ENCODE measurements at places on chromosomes 12 and 14.

DNA sequence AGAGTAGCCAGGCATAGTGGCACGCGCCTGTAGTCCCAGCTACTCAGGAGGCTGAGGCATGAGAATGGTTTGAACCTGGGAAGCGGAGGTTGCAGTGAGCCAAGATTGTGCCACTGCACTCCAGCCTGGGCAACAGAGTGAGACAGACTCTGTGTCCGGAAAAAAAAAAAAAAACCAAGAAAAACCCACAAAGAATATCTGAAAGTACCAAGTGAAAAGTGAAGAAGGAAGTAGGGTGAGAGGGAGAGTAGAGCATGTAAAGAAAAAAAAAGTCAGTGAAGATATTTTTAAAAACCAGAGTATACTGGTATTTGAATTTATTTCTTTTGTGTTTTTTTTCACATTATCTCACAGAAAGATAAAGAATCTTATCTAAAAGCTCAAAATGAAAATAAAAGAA, 43.3 kb upstream of the ISM2 start:
- no peak for DNase-seq

DNA sequence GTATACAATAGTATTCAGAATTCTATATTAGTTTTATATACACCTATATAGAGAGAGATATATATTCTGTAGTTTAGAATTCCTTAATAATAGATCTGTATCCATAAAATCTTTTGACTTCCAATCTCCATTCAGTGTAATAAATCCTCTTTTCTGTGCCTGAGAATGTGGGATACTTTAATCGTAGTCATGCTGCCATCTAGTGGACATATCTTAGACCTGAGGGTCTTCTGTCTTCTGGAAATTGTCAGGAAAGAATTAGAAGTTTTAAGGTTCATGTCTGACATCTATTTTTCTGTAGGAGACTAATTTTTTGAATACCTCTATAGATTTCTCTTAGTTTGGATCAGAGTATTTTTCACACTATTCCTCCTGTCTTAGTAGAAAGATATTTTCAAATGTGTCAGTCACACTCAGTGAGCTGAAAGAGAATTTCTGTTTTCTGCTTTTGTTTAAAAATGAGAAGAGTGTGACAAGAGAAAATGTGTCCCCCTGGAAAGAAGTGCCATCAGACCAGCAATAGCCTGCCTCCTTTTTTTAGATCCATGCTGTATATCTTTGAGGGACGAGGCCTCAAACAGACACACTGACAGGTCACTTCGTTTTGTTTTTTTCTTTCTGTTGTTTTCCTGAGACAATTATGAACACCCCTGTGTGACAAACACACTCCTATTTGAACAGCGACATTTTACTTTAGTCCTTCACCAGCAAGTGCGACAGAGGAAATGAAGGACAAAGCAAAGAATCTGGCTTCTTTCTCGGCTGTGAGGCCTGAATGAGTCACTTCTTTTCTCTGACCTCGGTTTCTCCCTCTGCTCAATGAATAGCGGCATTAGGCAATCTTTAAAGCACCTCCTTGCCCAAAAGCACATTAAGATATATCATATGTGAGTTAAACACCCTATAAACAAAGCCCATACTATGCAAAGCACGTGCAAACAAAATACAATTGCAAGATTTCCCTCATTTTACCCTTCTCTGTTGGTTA, 96.3 kb downstream of the GALC start:
- peak; percentile 17 for DNase-seq

DNA sequence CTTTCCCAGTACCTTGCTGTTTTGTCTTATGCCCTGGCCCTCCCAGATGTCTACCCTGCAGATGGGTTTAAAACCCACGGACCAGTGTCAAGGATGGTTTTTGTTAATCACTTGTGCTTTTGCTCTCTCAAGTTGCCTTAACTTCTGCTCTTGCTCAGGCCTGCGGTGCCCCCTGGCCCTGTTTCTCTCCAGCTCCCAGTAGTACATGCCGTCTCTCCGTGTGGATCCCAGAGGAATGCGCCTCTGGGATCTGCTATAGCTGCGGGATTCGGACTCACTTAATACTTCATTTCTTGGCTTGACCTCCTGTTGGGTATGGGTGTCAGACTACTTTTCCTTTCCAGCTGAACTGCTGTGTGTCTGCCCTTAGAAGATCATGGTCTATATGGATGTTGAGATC, 14.5 kb downstream of the PLEKHG3 start:
- no peak for DNase-seq

DNA sequence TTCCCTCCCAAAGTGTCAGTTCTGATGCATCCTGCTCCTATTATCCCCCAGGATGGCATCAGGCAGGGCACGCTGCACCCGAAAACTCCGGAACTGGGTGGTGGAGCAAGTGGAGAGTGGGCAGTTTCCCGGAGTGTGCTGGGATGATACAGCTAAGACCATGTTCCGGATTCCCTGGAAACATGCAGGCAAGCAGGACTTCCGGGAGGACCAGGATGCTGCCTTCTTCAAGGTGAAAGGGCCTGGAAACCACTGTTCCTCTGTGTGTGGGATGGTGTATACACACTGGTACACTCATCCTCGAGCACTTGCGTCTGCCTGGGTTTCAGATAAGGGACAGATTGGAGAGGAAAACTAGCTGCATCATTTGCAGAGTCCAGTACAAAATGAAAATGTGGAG, 1.0 kb downstream of the IRF9 start:
- DNase-seq: no peak

- no peak for DNase-seq
Measured at GRCh38 chr14:99773521-99774497, 19.4 kb upstream of the EML1 start.

- DNase-seq: no peak
Measured at GRCh38 chr12:99552022-99552421, 95.5 kb upstream of the GARIN6 start.

GRCh38 chr12:25249931-25250738, 594 bp downstream of the KRAS start:
- peak; percentile 55 for DNase-seq

GRCh38 chr12:3496957-3497356, 6.0 kb downstream of the PRMT8 start:
- DNase-seq: no peak

DNA sequence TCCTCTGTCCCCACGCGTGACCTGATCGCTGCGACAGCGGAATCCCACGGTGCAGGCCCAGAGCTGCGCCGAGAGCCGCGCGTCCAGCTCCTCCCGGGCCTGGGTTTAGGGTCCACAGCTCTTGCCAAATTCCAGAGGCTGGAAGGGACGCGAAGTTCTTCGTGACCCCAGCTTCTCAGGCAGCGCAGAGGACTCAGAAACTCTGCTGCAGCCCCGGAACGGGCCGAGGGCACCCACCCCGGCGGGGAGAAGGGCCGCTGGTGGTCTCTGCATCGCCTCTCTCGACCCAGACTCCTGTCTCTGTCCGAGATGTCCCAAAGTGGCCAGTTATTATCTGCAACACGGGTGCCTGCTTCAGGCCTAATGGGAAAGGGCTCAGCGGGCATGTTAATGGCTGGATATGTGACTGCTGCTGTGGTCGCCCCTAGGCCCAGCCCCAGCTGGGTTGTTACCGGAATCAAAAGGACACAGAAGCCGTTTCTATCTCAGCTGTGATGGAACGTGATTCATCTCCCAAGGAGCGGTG, 236.4 kb downstream of the VRK1 start:
- no peak for DNase-seq

DNA sequence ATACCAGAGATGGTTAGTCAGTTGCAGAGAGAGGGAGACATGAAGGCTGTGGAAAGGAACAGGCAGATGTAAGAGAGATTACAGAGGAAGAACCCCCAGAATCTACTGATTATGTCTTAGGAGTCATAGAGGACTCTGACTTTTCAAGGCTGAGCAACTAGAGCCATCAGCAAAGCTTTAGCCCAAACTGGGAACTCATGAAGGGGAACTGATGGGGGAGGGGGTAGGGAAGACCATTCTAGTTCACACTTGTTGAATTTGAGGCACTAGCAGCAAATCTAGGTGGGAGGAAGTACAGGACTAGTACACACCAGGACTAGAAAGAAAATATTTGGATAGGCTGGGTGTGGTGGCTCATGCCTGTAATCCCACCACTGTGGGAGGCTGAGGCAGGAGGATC, 10.1 kb downstream of the LGALS3 start:
- no peak for DNase-seq

GRCh38 chr12:3204730-3205531, 127.8 kb downstream of the TSPAN9 start:
- DNase-seq: no peak

- DNase-seq: no peak
Measured at GRCh38 chr12:56339158-56339422, 406 bp downstream of the IL23A start.

DNA sequence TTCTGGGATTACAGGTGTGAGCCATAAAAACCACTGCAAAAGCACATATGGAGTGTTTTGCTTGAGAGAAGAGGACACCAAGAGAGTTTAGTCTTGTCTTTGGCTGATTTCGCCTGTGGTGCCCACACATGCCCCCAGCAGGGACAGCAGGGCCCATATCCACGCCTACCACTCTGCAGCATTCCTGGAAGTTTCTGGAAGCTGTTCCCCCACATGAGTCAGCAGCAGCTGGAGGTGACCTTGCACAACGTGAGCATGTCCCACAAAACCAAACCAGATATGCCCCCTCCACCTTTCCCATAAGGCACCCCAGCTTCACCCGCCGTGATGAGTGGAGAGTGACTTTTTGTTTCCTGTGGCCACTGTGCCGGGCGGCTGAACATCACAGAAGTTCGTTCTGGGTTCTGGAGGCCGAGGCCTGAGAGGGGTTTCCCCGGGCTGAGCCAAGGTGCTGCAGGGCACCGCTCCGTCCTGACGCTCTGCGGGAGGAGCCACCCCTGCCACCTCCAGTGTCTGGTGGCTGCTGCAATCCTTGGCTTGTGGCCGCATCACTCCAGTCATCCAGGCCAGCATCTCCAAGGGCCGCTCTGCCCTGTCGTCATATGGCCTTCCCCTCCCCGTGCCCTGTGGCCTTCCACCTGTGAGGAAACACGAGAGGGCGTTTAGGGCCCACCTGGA, 4.7 kb downstream of the ASPG start:
- no peak for DNase-seq

GRCh38 chr14:104800015-104800770, 708 bp upstream of the ZBTB42 start:
- peak; percentile 88 for DNase-seq

GRCh38 chr14:35992816-35993683, 166.9 kb downstream of the BRMS1L start:
- DNase-seq: no peak

DNA sequence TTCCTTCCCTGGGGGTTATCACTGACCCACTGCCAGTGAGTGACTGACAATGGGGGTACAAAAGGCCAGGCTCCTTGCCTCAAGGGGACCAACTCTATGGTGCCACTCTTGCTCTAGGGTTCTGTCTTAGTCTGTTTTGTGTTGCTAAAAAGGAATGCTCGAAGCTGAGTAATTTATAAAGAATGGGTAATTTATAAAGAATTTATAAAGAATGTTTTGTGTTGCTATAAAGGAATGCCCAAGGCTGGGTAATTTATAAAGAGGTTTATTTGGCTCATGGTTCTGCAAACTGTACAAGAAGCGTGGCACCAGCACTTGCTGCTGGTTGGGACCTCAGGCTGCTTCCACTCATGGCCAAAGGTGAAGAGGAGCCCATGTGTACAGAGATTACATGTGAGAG, 15.8 kb upstream of the RASSF8 start:
- DNase-seq: no peak

GRCh38 chr12:95231190-95231589, 13.6 kb downstream of the VEZT start:
- DNase-seq: peak; percentile 73

- DNase-seq: no peak
Measured at GRCh38 chr12:22188431-22188830, 142.4 kb downstream of the CMAS start.

DNA sequence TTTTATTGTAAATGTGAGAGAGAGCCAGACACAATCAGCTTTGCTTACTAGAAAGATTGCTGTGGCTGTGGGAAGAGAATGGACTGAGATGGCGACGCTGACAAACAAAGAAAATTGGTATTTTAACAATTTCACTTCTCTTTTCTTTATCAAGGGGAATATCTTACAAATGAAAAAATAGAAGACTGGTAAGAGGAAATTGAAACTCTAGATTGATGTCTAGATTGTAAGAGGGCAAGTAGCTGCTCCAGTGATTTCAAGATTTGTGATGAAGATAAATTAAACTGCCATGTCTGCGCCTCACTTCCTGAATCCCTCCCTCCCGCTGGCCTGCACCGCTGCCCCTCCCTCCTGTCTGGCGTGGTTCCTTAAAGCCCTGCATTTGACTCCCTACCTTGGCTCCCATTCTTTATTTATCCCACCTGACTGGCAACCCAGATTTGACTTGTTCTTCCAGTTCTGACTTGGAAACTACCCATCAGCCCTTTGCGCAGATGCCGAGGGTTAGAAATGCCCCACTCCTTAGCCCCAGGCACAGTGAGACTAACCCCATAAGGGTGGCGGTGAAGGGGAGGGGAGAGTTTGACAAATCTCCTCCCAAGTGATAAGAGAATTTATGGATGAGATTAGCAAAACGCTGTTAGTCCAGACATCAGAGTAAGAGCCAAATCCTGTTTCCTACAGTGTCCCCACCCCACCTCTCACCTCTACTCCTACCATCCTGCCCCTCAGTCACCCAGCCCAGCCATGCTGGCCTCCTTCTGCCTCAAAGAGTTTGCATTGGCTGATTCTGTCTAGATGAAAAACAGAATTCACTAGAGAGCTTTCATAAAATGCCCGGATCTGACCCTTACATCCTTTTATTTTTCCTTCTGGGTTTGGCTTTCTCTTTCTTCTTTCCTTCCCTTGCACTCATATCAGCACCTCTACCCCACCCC, 125.3 kb upstream of the ATF7IP start:
- DNase-seq: no peak

- no peak for DNase-seq
Measured at GRCh38 chr12:19978193-19978592, 390.1 kb upstream of the PDE3A start.

GRCh38 chr12:68888243-68888642, 44.7 kb downstream of the CPM start:
- no peak for DNase-seq

GRCh38 chr12:21882635-21883034, 58.6 kb downstream of the ABCC9 start:
- DNase-seq: no peak

DNA sequence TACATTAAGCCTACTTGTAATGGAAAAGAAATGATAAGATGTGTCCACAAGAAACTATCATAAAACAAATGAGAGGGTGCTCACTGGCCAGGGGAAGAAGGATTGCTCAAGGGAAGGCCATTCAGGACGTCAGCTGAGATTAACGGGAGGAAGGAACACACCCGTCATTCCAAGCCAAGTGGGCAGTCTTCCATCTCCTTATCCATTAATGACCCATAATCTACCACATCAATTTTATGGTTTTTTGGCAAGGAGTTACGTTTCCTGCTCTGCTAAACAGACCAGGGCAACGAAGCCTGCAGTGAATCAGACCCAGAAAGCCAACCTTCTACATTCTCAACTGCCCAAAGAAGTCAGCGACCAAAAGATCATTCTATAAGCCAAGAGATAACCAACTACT, 25.1 kb downstream of the PRKAB1 start:
- no peak for DNase-seq

Measured in K562 (cell line).